Stomach (tissue), 19 donors: ENCODE measurements at places on chromosomes 7 and 10.

- H3K36me3 ChIP-seq: peaks cover 43% of the 10 kb centered on the region
- H3K27ac ChIP-seq: no peak overlapping the region
Measured at GRCh38 chr7:104137971-104138370, 69.8 kb downstream of the ORC5 start.

DNA sequence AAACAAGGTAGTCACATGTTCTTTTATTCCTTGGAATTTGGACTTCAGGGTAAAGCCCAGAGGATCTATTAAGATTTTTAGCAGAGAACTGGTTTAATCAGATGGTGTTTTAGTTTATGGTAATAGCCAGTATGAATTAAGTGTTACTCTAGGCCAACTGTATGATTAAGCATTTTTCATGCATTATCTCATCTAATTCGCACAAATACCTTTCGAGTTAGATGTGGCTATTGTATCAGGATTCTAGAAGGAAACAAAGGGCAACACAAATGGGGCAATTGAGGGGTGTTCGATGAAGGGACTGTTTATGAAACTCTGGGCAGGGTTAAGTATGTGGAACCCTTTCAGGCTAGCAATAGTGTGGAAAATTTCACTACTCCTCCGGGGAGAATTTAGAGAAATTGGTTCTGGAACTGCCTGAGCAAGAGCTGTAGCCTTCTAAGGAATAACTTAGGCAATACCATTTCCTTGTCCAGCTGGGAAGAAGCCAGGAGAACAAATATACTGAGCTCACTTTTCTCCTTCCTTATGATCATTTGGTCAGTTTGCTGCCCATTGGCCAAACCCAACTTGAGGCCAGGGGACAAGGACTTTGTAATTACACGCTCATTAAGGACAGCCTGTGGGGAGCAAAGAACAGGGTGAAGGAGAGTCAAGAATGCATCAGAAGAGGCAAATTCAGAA lies 319.0 kb upstream of the FZD1 start:
- H3K36me3 ChIP-seq: no peaks in the 10 kb centered on the region
- H3K27me3 ChIP-seq: no peaks in the 10 kb centered on the region
- no peak overlapping the region for H3K4me3 ChIP-seq
- H3K27ac ChIP-seq: no peak overlapping the region

- H3K27ac ChIP-seq: no peak overlapping the region
- H3K4me1 ChIP-seq: no peaks in the 10 kb centered on the region
- H3K27me3 ChIP-seq: no peaks in the 10 kb centered on the region
- no peak for DNase-seq
- H3K36me3 ChIP-seq: no peaks in the 10 kb centered on the region
- no peak overlapping the region for H3K4me3 ChIP-seq
Measured at GRCh38 chr10:33822774-33823173, 488.3 kb upstream of the NRP1 start.

- H3K36me3 ChIP-seq: no peaks in the 10 kb centered on the region
- H3K4me3 ChIP-seq: no peak overlapping the region
- H3K27ac ChIP-seq: no peak overlapping the region
- peaks cover 13% of the 10 kb centered on the region for H3K4me1 ChIP-seq
- no peak for DNase-seq
- no peaks in the 10 kb centered on the region for H3K27me3 ChIP-seq
Measured at GRCh38 chr10:44906486-44906885, 4.7 kb upstream of the TMEM72 start.

GRCh38 chr7:38880454-38880853 lies 28.5 kb downstream of the VPS41 start:
- H3K27ac ChIP-seq: no peak overlapping the region
- no peak for DNase-seq
- no peaks in the 10 kb centered on the region for H3K4me1 ChIP-seq
- H3K27me3 ChIP-seq: no peaks in the 10 kb centered on the region
- no peak overlapping the region for H3K4me3 ChIP-seq

GRCh38 chr10:10462151-10462941 lies 555.3 kb upstream of the CELF2 start:
- DNase-seq: no peak
- no peaks in the 10 kb centered on the region for H3K27me3 ChIP-seq
- H3K36me3 ChIP-seq: no peaks in the 10 kb centered on the region
- H3K4me3 ChIP-seq: no peak overlapping the region
- no peaks in the 10 kb centered on the region for H3K4me1 ChIP-seq
- no peak overlapping the region for H3K27ac ChIP-seq

GRCh38 chr7:1864161-1864940 lies 194.3 kb downstream of the ELFN1 start:
- DNase-seq: no peak
- no peaks in the 10 kb centered on the region for H3K27me3 ChIP-seq
- H3K27ac ChIP-seq: no peak overlapping the region
- H3K4me3 ChIP-seq: no peak overlapping the region
- no peaks in the 10 kb centered on the region for H3K36me3 ChIP-seq
- H3K4me1 ChIP-seq: no peaks in the 10 kb centered on the region
